MCF 10A (cell line): ENCODE measurements at places on chromosomes 11 and 22.

- H3K4me1 ChIP-seq = no peaks in the 10 kb centered on the region
- H3K27ac ChIP-seq = no peak overlapping the region
- no peak overlapping the region for H3K4me3 ChIP-seq
- DNase-seq = no peak
- no peaks in the 10 kb centered on the region for H3K27me3 ChIP-seq
Observed at GRCh38 chr11:48028914-48029680, 48.7 kb downstream of the PTPRJ start.

- no peak for DNase-seq
- no peaks in the 10 kb centered on the region for H3K36me3 ChIP-seq
- no peak overlapping the region for H3K27ac ChIP-seq
- peaks cover 7% of the 10 kb centered on the region for H3K4me1 ChIP-seq
- H3K27me3 ChIP-seq = no peaks in the 10 kb centered on the region
- no peak overlapping the region for H3K4me3 ChIP-seq
Observed at GRCh38 chr11:41003339-41004282, 455.8 kb downstream of the LRRC4C start.

DNA sequence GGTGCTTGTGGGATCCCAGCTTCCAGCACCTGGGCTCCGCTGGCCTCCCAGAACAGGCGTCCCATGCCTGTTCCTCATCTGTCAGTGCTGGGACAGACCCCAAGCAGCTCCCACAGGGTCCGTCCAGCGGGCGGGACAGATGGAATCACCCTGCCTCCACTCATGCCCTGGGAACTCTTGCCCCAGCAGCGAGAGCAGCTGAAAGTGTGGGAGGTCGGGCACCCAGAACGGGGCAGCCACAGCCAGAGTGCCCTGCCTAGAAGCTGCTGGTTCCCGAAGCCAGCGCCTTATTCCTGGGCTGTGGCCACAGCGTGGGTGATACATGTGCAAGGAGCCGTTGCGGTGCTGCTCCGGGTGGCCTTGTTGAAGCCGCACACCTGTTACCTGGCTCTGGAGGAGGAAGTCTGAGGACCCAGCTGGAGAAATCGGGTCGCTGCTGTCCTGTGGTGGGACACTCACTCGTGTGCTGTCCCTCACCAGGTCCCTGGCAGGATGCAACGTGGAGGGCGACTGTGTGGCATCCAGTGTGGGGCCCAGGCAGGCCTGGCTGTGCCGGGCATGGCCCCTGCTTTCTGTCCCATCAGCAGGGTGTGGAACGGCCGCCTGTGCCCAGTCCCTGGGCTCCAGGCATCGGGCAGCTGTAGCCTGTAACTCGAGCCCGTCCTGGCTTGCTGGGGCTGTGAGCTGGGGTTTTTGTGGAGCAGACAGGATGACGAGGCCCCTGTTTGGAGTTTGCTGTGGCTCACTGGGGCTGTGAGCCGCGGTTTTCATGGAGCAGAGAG is 16.2 kb downstream of the GRAMD4 start:
- no peak overlapping the region for H3K27ac ChIP-seq
- peaks cover 7% of the 10 kb centered on the region for H3K4me1 ChIP-seq
- H3K36me3 ChIP-seq = peaks cover 3% of the 10 kb centered on the region

- H3K4me1 ChIP-seq = no peaks in the 10 kb centered on the region
- no peak overlapping the region for H3K27ac ChIP-seq
- H3K27me3 ChIP-seq = peaks cover 6% of the 10 kb centered on the region
- no peak for DNase-seq
Observed at GRCh38 chr11:60263402-60263801, 17.1 kb upstream of the MS4A4A start.

- H3K4me3 ChIP-seq = no peak overlapping the region
- H3K4me1 ChIP-seq = no peaks in the 10 kb centered on the region
- H3K27ac ChIP-seq = no peak overlapping the region
- no peaks in the 10 kb centered on the region for H3K36me3 ChIP-seq
- H3K27me3 ChIP-seq = no peaks in the 10 kb centered on the region
- no peak for DNase-seq
Observed at GRCh38 chr11:2164861-2165555, 4.0 kb upstream of the INS start.

DNA sequence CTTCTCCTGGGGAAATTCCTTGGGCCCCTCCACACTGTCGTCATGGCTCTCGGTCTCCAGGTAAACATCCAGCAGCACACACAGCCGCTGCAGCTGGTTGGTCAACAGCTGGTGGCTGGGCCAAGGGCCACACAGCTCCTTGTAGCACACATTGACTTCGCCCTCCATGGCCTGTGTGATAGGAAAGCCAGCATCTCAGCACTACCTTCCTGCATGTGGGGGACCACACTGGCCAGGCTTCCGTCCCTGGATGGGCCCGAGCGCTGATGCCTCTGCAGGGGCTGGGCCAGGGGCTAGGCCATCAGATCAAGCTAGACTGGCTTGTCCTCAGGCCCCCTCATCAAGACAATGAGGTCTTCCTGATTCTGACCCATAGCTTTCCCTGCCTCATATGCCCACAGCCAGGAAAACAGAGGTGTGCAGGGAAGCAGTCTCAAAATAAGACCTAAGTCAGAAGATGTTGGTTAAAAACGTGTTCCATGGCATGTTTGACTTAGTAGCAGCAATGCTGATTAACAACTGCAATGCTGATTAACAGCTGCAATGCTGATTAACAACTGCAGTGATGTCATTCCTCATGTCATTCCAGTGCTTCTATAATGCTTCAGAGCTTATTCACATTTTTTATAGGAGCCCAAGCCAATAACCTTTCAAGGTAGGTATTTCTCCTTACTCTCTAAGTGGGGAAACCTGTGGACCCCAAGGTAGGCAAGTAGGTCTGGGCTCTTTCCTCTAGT is 31.3 kb downstream of the NEFH start:
- DNase-seq = no peak
- H3K4me1 ChIP-seq = no peaks in the 10 kb centered on the region
- H3K27ac ChIP-seq = no peak overlapping the region
- H3K27me3 ChIP-seq = no peaks in the 10 kb centered on the region
- H3K4me3 ChIP-seq = no peak overlapping the region

DNA sequence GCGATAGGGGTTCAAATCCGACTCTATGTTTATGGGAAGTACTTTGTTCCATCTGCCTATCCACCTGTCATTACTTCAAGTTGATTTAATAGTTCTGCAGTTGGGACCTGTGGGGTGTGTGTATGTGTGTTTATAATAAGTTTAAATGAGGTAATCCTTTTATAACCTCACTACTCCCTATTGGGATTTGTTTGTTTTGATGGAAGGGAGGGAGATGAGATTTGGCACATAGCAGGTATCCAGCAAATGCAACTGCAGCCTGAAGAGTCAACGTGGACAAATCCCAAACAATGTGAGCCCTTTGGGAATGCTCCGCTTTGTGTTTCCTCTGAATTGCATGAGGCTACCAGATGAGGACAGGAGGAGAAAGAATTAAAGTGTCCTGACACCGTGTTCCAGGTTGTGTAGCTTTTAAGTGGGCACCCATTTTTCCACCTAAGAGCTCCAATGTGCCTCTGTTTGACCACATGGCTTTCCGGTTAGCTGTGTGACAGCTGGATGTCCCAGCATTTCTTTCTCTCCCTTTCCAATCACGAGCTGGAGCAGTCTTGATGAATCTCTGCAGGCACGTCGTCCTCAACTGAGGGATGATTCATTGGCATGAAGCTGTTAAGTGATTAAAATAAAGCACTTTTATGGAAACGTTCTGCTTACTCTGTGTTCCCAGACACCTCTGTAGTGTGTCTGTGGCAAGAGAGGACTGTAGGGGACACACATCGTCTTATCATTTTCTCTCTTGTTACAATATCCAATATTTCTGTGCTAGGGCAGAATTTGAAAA is 610.7 kb downstream of the NTM start:
- H3K27ac ChIP-seq = no peak overlapping the region
- H3K27me3 ChIP-seq = no peaks in the 10 kb centered on the region
- no peaks in the 10 kb centered on the region for H3K4me1 ChIP-seq
- no peaks in the 10 kb centered on the region for H3K36me3 ChIP-seq
- DNase-seq = no peak
- no peak overlapping the region for H3K4me3 ChIP-seq

- H3K4me1 ChIP-seq = no peaks in the 10 kb centered on the region
- H3K36me3 ChIP-seq = no peaks in the 10 kb centered on the region
- no peak overlapping the region for H3K27ac ChIP-seq
- DNase-seq = no peak
Observed at GRCh38 chr11:104369761-104370160, 205.8 kb upstream of the PDGFD start.
